Naive thymus-derived CD8-positive, alpha-beta T cell (primary cell): ENCODE measurements at places on chromosomes 5 and 9.
A peak's percentile ranks its signal among the peaks of the same experiment; 100 is the strongest.

GRCh38 chr9:126112135-126112720 lies 214.4 kb upstream of the MVB12B start:
- H3K36me3 ChIP-seq = peaks cover 4% of the 10 kb centered on the region
- no peaks in the 10 kb centered on the region for H3K4me1 ChIP-seq
- no peak for DNase-seq
- H3K27ac ChIP-seq = no peak overlapping the region

DNA sequence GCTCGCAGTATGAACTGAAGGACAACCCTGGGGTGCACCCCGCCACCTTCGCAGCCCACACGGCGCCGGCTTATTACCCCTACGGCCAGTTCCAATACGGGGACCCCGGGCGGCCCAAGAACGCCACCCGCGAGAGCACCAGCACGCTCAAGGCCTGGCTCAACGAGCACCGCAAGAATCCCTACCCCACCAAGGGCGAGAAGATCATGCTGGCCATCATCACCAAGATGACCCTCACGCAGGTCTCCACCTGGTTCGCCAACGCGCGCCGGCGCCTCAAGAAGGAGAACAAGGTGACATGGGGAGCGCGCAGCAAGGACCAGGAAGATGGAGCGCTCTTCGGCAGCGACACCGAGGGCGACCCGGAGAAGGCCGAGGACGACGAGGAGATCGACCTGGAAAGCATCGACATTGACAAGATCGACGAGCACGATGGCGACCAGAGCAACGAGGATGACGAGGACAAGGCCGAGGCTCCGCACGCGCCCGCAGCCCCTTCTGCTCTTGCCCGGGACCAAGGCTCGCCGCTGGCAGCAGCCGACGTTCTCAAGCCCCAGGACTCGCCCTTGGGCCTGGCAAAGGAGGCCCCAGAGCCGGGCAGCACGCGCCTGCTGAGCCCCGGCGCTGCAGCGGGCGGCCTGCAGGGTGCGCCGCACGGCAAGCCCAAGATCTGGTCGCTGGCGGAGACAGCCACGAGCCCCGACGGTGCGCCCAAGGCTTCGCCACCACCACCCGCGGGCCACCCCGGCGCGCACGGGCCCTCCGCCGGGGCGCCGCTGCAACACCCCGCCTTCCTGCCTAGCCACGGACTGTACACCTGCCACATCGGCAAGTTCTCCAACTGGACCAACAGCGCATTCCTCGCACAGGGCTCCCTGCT lies 3.8 kb downstream of the IRX1 start:
- no peak for DNase-seq
- peaks cover 16% of the 10 kb centered on the region for H3K36me3 ChIP-seq
- H3K27me3 ChIP-seq = peaks cover 72% of the 10 kb centered on the region

GRCh38 chr9:86488794-86489193 lies 134.6 kb upstream of the TUT7 start:
- H3K4me1 ChIP-seq = peaks cover 9% of the 10 kb centered on the region
- no peak overlapping the region for H3K4me3 ChIP-seq
- DNase-seq = no peak
- no peaks in the 10 kb centered on the region for H3K36me3 ChIP-seq
- no peak overlapping the region for H3K27ac ChIP-seq

GRCh38 chr9:38066914-38067858 lies 1.8 kb downstream of the SHB start:
- H3K4me1 ChIP-seq = peaks cover 17% of the 10 kb centered on the region
- peak overlapping the region; percentile 63 for H3K27ac ChIP-seq
- peak; percentile 9 for DNase-seq
- H3K27me3 ChIP-seq = no peaks in the 10 kb centered on the region

- H3K27ac ChIP-seq = peak overlapping the region; percentile 65
- H3K4me1 ChIP-seq = peaks cover 2% of the 10 kb centered on the region
- H3K4me3 ChIP-seq = no peak overlapping the region
- no peaks in the 10 kb centered on the region for H3K27me3 ChIP-seq
These were observed 47.2 kb downstream of the F2R start for GRCh38 chr5:76763136-76763535.

DNA sequence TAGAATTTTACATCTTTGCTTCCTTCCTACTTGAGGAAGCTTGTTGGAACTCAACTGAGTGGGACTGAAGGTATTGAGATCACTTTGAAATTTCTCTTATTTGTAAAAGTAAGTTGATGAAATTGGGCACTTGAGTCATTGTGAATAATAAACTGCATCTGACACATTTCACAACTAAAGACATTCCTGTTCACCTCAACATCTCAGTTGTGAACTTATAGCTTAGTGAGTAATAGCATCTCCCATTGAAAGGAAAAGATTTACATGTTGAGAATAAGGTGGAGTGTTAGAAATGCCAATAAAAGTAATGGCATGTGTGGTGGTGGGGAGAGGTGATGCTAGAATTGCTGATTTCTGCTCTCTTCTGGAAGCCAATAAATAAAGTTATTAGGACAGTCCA lies 145.0 kb downstream of the SLC24A2 start:
- H3K36me3 ChIP-seq = no peaks in the 10 kb centered on the region
- peaks cover 10% of the 10 kb centered on the region for H3K27me3 ChIP-seq
- DNase-seq = no peak

DNA sequence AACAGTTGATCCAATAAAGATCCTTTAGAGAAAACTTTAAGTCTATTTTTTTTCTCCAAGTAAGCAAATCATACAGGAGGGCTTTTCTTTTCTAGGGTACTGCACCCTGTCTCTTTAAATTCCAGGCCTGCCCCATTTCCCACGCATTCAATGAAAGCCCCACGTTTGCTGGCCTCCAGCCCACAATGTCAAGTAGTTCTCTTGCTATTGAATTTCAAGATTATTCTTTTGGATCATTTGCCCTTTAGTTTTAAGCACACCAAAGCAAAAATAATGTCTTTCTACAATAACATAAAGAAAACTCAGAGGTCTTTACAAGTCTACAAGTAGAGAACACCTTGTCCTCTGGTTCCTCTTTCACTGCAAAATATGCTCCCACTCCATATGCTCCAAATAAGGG lies 15.6 kb downstream of the MLLT3 start:
- no peak for DNase-seq
- H3K4me1 ChIP-seq = peaks cover 12% of the 10 kb centered on the region
- H3K27ac ChIP-seq = peak overlapping the region; percentile 59
- no peaks in the 10 kb centered on the region for H3K36me3 ChIP-seq
- no peak overlapping the region for H3K4me3 ChIP-seq
- no peaks in the 10 kb centered on the region for H3K27me3 ChIP-seq

GRCh38 chr5:168426007-168426863 lies 60.0 kb upstream of the RARS1 start:
- no peak overlapping the region for H3K4me3 ChIP-seq
- no peak overlapping the region for H3K27ac ChIP-seq
- peaks cover 4% of the 10 kb centered on the region for H3K4me1 ChIP-seq

DNA sequence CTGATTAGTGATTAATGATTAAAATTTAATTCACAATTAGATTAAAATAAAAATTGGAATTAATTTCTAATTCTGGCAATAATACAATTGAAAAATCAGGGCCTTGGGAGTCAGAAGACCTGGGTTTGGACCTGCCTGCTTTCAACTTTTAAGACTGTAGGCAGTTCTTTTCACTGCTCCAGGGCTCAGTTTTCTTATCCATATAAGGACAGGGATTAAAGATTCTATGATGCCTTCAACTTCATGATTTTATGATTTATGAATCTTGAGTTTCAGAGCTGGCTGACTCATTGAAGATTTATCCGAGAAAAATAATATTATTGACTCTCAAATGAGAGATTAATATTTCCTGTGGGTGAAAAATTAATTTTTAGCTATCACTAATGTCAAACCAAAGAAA lies 208.6 kb upstream of the ANKH start:
- H3K36me3 ChIP-seq = no peaks in the 10 kb centered on the region
- H3K4me3 ChIP-seq = no peak overlapping the region
- peaks cover 17% of the 10 kb centered on the region for H3K27me3 ChIP-seq
- no peaks in the 10 kb centered on the region for H3K4me1 ChIP-seq
- DNase-seq = no peak
- H3K27ac ChIP-seq = no peak overlapping the region

- H3K27me3 ChIP-seq = peaks cover 26% of the 10 kb centered on the region
- peaks cover 12% of the 10 kb centered on the region for H3K4me1 ChIP-seq
These were observed 617.2 kb downstream of the PDE4D start for GRCh38 chr5:59276325-59276675.

- no peak for DNase-seq
- no peaks in the 10 kb centered on the region for H3K36me3 ChIP-seq
- H3K4me1 ChIP-seq = no peaks in the 10 kb centered on the region
- peaks cover 3% of the 10 kb centered on the region for H3K27me3 ChIP-seq
These were observed 45.0 kb upstream of the VLDLR start for GRCh38 chr9:2576631-2577030.

DNA sequence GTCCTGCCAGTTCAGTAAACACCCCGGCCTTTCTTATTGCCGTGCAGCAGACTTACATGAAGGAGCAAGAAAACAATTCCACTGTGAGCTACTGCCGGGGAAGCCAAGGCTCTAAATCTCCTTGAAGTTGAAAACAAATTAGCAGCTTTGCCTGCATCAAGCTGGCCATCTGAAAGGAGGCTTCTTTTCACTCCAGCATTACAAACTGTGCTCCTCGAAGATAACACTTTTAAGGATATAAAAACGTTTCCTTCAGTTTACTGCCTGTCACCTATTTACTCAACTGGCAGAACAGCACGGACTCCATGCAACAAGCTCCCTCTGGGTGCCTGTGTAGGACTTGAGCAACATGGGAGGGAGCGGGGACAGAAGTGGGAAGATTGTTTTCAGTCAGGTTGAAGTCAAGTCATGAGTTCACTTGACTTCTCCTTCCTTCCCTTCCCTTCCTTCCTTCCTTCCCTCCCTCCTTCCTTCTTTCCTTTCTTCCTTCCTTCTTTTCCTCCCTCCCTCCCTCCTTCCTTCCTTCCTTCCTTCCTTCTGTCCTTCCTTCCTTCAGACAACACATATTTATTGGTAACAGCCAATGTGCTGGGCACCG lies 67.4 kb downstream of the ZNF608 start:
- DNase-seq = no peak
- no peak overlapping the region for H3K27ac ChIP-seq
- H3K4me1 ChIP-seq = no peaks in the 10 kb centered on the region
- H3K36me3 ChIP-seq = peaks cover under 1% of the 10 kb centered on the region
- H3K27me3 ChIP-seq = peaks cover 31% of the 10 kb centered on the region

GRCh38 chr9:133526721-133527321 lies 2.1 kb upstream of the MYMK start:
- peak overlapping the region; percentile 39 for H3K4me3 ChIP-seq
- no peak for DNase-seq
- peaks cover 12% of the 10 kb centered on the region for H3K4me1 ChIP-seq
- H3K36me3 ChIP-seq = no peaks in the 10 kb centered on the region

DNA sequence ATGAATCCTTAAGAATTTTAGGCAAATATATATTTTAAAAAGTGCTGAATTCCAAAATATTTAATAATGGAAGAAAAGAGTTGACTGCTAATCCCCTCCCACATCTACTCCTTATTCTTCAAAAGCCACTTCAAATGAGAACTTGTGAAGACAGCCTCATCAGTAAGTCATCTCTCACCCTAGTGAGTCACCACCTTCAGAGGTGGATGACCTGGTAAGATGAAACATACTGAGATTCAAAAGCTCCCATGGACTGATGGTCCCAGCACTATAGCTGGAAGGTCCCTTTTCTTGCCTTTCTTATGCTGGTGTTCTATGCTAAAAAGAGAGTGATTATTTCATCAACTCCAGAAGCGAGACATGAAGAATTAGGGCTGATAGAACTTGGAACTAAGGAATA lies 37.8 kb upstream of the SPDL1 start:
- H3K4me1 ChIP-seq = no peaks in the 10 kb centered on the region
- no peak overlapping the region for H3K4me3 ChIP-seq
- no peak for DNase-seq
